ENCODE measurements at places on chromosomes 5 and 9. TPM values are rescaled to one million over a fixed set of nuclear protein-coding genes. Genes with fewer than 3 reads are reported as not detected.

The MPDZ gene
- total RNA-seq: not detected

The RNF44 gene
- total RNA-seq: 61.9 TPM

The TMEFF1 gene
- 0.24 TPM for total RNA-seq

- DNase-seq: no peak
- H3K36me3 ChIP-seq: peaks cover 1% of the 10 kb centered on the region
- H3K27me3 ChIP-seq: peaks cover 1% of the 10 kb centered on the region
- H3K27ac ChIP-seq: no peak overlapping the region
- peaks cover under 1% of the 10 kb centered on the region for H3K4me1 ChIP-seq
These were observed 71.3 kb downstream of the FRMD3 start for GRCh38 chr9:83466877-83467276.

GRCh38 chr5:122141751-122142150, 12.4 kb downstream of the ZNF474 start:
- H3K27ac ChIP-seq: no peak overlapping the region
- DNase-seq: no peak
- no peak overlapping the region for H3K4me3 ChIP-seq
- peaks cover 10% of the 10 kb centered on the region for H3K4me1 ChIP-seq
- no peaks in the 10 kb centered on the region for H3K27me3 ChIP-seq

DNA sequence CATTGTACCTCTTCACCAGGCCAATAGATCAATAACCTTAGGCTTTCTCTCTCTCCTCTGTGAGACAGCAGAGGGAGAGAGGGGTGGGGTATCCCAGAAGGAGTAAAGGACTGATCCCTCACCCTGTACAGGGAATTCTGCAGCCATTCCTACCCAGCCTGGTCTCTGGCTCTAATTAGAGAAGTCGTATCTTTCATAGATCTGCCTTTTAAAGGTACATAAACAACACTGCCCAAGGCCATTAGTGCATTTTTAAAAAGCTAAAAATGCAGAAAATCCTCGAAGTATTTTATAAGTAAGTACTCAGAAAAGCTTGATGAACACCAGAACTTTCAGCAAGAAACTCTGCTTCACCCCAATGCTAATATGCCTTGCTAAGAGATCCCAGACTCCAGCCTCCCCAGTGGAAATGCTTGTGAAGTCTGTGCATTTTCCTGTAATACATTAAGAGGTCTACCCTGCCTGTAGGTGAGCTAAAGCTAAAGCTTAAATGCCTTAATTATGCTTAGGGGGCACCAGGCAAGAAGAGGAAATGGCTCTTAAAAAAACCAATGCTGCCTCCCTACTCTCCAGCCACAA, 200.0 kb upstream of the ANKRD55 start:
- no peak for DNase-seq
- H3K27me3 ChIP-seq: no peaks in the 10 kb centered on the region
- no peak overlapping the region for H3K27ac ChIP-seq

The OTULINL gene
- 12.3 TPM for total RNA-seq

The ENHO gene
- 0.26 TPM for total RNA-seq

The KLHL3 gene
- 3.4 TPM for total RNA-seq

The SERF1B gene
- total RNA-seq: 26.0 TPM

The MUSK gene
- total RNA-seq: not detected

DNA sequence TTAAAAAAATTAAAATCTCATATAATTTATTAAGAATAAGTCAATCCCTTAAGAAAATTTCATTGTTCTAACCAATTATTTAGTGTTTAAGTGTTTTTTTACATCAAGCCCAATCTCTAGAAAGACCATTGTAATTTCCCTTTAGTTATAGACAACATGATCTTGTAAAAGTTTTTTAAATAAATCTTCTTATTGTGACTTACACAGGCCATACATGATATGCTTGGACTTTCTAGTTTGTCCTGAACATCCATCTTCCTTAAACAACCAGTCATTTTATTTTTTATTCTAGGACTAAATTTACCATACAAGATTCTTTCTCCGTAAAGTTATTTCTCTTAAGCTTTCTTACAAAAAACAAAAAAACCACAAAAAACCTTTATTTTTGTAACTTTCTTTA, 126.5 kb upstream of the MAST4 start:
- H3K4me3 ChIP-seq: no peak overlapping the region
- DNase-seq: no peak
- H3K27me3 ChIP-seq: no peaks in the 10 kb centered on the region
- H3K36me3 ChIP-seq: peaks cover 1% of the 10 kb centered on the region

GRCh38 chr5:138275379-138275782, 960 bp upstream of the GFRA3 start:
- peaks cover 18% of the 10 kb centered on the region for H3K27me3 ChIP-seq
- no peak for DNase-seq
- no peak overlapping the region for H3K4me3 ChIP-seq

GRCh38 chr5:101431201-101431600, 528.1 kb upstream of the ST8SIA4 start:
- no peak overlapping the region for H3K4me3 ChIP-seq
- DNase-seq: no peak
- no peak overlapping the region for H3K27ac ChIP-seq
- no peaks in the 10 kb centered on the region for H3K36me3 ChIP-seq

The CNTNAP3 gene
- total RNA-seq: not detected

GRCh38 chr5:10921160-10921559, 160.1 kb upstream of the DAP start:
- no peak for DNase-seq
- no peak overlapping the region for H3K27ac ChIP-seq
- H3K27me3 ChIP-seq: peaks cover 10% of the 10 kb centered on the region
- H3K36me3 ChIP-seq: no peaks in the 10 kb centered on the region
- no peaks in the 10 kb centered on the region for H3K4me1 ChIP-seq
- H3K4me3 ChIP-seq: no peak overlapping the region

DNA sequence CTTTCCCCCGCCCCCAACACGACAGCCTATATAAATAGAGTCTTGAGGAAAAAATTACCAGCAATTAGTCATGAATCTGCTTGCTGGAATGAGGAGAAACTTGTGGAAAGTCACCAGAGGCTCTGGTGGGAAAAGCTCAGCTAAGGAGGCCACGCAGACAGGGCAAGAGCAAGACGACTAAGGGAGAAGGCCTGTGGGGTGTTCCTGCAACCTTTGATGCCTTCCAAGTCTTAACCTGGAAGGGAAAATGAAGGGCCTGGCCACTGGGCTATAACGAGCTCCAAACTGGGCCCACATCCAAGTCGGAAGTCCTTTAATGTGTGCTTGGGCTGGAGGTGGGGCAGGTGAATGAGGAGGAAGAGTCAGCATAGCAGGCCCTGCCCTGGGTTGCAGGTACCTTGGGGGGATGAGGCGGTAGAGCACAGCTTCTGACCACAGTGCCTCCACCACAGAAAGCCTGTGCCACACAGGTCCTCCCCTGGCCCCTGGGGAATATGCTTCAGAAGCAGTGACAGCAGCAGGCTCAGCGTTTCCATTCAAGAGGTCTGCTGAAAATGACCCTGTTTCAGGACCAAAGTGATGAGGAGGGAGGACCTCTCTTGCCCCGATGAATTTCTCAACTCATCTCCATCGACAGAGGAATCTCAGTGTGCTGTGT, 92.8 kb upstream of the LRRTM2 start:
- H3K36me3 ChIP-seq: no peaks in the 10 kb centered on the region
- DNase-seq: no peak
- H3K4me3 ChIP-seq: no peak overlapping the region
- no peaks in the 10 kb centered on the region for H3K4me1 ChIP-seq

The ROR2 gene
- total RNA-seq: 0.31 TPM

The PIP5K1B gene
- total RNA-seq: 1.6 TPM

- peak; percentile 88 for DNase-seq
- H3K27me3 ChIP-seq: no peaks in the 10 kb centered on the region
- H3K4me1 ChIP-seq: peaks cover 51% of the 10 kb centered on the region
- peak overlapping the region; percentile 95 for H3K27ac ChIP-seq
- peak overlapping the region; percentile 79 for H3K4me3 ChIP-seq
These were observed 15.1 kb upstream of the LCP2 start for GRCh38 chr5:170312666-170313065.

The SLC35D2 gene
- 8.1 TPM for total RNA-seq

The QRFP gene
- total RNA-seq: not detected

The ERAP2 gene
- total RNA-seq: 48.9 TPM

DNA sequence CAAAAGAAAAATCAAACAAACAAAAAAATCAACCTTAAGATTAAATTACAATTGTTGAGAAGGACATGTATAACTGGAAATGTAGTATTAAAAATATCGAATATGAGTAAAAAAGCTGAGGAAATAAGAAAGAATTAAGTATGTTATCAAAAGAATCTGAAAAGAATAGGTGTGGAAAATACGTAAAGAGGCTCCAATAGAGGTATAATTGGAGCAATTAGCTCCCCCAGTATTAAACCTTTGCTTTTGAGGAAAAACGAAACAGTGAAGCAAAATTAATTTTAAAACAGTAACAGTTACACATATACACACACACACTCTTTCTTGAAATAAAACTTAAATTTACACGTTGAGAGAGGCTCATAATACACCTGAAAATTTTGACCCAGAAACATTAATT, 578.7 kb upstream of the ADAMTS16 start:
- no peak overlapping the region for H3K27ac ChIP-seq
- DNase-seq: no peak
- no peak overlapping the region for H3K4me3 ChIP-seq
- no peaks in the 10 kb centered on the region for H3K36me3 ChIP-seq

DNA sequence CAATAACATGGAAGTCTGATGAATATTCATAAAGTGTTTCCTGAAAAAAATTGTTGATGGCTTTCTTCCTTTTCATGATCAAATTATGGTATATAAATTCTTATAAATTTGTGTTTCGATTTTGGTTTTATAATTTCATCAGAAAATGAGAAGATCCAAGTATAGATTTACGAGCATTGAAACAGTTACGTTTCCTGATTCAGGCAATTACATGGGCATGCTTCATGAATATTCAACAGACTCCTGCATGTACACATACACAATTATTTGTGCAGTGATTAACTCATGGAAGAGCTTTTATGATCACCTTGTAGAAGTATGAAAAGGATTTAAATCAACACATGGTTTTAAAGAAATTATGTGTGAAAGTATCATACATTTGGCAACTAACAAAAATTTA, 136.7 kb downstream of the MPDZ start:
- no peak for DNase-seq
- no peak overlapping the region for H3K4me3 ChIP-seq
- H3K36me3 ChIP-seq: no peaks in the 10 kb centered on the region
- no peak overlapping the region for H3K27ac ChIP-seq
- no peaks in the 10 kb centered on the region for H3K4me1 ChIP-seq
- H3K27me3 ChIP-seq: no peaks in the 10 kb centered on the region

DNA sequence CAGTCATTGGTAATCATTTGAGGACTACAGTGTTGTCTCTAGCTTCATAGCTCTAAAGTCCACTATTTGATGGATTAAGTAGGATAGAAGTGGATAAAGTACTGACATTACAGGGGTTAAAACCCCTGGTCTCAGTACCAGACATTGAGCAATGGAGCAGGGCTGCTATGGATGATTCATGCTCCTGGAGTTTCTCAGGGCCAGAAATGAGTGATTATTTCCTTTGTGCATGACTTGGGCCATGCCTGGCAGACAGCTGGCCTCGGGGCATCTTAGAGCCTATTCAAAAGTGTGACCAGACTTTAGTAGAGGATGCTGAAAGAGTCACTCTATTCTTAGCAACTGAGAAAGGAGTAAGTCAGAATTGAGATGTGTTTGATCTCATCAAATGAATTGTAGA, 350.7 kb upstream of the TLE4 start:
- no peak overlapping the region for H3K4me3 ChIP-seq
- H3K4me1 ChIP-seq: no peaks in the 10 kb centered on the region
- H3K27ac ChIP-seq: no peak overlapping the region
- DNase-seq: no peak

- DNase-seq: no peak
- peak overlapping the region; percentile 91 for H3K27ac ChIP-seq
These were observed 5.7 kb upstream of the PHYKPL start for GRCh38 chr5:178238313-178238635.

DNA sequence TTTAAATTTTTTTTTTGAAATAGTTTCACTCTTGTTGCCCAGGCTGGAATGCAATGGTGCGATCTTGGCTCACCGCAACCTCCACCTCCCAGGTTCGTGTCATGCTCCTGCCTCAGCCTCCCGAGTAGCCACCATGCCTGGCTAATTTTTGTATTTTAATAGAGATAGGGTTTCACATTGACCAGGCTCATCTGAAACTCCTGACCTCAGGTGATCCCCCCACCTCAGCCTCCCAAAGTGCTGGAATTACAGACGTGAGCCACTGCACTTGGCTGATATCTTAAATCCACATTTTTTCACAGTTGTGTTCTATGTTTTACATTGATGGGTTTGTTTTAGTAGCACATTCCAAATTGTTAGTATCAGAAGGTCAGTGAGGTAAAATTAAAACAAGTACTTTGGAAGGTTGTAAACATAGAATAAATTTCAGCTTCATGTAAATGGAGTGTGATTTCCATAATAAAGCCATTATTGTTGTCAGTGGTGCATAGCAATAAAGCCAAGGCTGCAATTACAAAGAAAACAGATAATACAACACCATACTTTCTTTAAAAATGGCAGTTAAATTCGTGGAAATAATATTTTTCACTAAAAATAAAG, 287.2 kb downstream of the ARRDC3 start:
- no peak for DNase-seq
- H3K4me1 ChIP-seq: no peaks in the 10 kb centered on the region
- H3K4me3 ChIP-seq: no peak overlapping the region
- no peak overlapping the region for H3K27ac ChIP-seq

The SLC34A3 gene
- total RNA-seq: not detected

DNA sequence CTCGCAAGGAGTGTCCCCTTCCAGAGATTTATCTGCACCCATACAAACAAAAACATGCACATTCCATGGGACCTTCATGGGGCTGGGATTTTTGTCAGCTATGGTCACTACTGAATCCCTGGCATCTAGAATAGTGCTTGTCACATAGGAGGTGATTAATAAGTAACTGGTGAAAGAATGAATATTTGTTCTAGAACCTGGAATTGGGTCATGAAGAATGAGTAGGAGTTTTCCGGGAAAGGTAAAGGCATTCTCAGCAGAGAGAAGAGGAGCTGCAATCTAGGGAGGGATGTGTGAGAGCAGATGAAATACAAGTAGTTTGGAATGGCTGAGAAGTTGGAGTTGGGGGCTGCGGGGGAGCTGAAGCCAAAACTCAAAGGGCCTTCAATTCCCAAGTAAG, 2.8 kb upstream of the LMAN2 start:
- no peak overlapping the region for H3K27ac ChIP-seq
- no peaks in the 10 kb centered on the region for H3K27me3 ChIP-seq
- H3K4me3 ChIP-seq: no peak overlapping the region

- H3K4me1 ChIP-seq: peaks cover 15% of the 10 kb centered on the region
- peak overlapping the region; percentile 33 for H3K27ac ChIP-seq
- DNase-seq: no peak
These were observed 2.5 kb upstream of the KDM3B start for GRCh38 chr5:138349852-138350562.

The IL31RA gene
- 0.29 TPM for total RNA-seq
